GM04503 (cell line): ENCODE measurements at places on chromosomes 1 and 21.

GRCh38 chr1:32247983-32248889, 1.2 kb downstream of the FAM167B start:
- no peak for DNase-seq

GRCh38 chr1:54546651-54547401, 1.2 kb upstream of the ACOT11 start:
- DNase-seq = no peak

DNA sequence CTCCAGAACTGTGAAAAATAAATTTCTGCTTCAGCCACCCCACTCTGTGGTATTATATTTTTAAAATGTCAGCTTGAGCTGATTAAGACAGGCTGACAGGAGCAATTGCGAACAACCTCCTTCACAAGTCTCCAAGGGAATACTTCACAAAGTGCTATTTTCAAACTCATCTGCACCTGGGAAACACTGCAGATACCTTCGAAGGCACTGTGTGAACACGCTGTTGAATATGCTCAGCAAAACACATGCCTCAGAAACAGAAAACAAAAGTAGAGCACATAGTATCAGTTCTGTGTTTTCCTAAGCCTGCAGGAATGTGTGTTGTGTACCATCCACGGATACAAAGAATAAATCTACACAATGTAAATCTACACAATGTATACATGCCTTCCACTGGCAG, 10.6 kb downstream of the TSPAN2 start:
- no peak for DNase-seq

DNA sequence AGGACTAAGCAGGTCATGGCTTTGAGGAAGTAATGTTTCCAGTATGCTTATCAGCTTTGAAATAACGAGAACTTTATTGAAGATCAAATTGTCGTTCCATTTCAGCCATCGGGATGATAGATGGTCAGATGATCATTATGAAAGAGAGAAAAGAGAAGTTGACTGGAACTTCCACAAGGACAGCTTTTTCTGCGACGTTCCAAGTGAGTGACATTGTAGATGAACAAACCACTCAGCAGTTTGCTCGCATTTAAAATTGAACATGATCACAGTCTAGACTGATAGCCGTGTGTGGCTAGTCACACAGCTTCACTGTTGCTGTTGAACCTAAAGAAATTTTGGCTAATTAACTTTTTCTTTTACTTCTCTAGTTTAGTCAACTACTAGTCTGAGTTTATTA, 151.1 kb downstream of the TLR5 start:
- DNase-seq = no peak

GRCh38 chr1:27544834-27545233, 54.9 kb upstream of the WASF2 start:
- no peak for DNase-seq

GRCh38 chr1:112735752-112736151, 20.6 kb upstream of the PPM1J start:
- peak; percentile 61 for DNase-seq

DNA sequence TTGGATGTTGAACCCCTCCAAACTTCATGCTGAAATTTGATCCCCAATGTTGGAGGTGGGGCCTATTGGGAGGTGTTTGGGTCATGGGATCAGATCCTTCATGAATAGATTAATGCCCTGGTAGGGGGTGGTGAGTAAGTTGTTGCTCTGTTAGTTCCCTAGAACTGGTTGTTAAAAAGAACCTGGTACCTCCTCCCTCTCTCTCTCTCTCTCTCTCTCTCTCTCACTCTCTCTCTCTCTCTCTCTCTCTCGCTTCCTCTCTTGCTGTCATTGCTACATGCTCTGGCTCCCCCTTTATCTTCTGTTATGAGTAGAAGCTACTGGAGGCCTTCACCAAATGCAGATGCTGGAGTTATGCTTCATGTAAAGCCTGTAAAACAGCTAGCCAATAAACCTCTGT, 498.2 kb upstream of the NR5A2 start:
- DNase-seq = no peak

DNA sequence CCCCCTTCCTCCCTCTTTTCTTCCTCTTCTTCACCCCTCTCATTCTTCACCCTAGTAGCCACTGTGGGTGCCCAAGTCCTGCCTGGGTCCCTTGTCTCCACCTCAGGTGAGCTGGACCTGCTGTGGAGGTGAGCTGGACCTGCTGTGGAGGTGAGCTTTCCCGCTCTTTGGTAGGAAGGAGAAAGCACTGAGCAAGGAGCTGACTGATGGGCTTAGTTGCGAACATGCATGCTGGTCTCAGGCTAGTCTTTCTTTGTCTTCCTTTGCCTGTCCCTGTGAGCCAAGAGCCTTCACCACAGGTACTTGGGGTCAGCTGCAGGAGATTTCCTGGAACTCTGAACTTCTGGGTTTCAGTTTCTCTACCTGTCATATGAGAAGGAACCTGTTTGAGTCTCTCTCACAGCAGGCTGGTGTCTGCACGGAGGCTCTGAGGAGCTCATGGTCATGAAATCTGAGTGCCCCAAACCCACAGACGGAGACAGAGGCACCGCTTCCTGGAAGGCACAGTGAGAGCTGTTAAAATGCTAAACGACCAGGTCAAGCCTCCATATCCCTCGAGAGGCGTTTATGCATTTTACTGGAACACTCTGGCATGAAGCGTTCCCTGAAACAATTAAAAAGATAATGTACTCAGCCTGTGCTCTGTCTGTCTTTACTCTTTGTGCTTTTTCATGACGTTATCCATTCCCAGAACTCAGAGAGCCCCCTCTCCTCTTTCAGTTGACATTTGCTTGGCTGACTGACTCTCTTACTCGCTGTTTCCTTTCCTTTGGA, 69.5 kb downstream of the RHOU start:
- DNase-seq = no peak

DNA sequence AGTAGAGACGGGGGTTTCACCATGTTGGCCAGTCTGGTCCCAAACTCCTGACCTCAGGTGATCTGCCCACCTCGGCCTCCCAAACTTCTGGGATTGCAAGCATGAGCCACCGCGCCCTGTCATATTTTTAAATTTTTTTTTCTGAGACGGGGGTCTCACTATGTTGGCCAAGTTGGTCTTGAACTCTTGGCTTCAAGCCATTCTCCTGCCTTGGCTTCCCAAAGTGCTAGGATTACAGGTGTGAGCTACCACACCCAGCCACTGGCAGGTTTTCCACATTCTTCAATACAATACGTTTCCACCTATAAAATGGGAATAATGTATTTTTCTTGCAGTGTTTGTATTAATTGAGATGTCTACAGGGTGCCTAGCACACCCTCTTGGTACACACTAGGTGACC, 3.4 kb upstream of the LEFTY1 start:
- no peak for DNase-seq

GRCh38 chr1:119910618-119911017, 14.3 kb upstream of the ADAM30 start:
- DNase-seq = no peak

DNA sequence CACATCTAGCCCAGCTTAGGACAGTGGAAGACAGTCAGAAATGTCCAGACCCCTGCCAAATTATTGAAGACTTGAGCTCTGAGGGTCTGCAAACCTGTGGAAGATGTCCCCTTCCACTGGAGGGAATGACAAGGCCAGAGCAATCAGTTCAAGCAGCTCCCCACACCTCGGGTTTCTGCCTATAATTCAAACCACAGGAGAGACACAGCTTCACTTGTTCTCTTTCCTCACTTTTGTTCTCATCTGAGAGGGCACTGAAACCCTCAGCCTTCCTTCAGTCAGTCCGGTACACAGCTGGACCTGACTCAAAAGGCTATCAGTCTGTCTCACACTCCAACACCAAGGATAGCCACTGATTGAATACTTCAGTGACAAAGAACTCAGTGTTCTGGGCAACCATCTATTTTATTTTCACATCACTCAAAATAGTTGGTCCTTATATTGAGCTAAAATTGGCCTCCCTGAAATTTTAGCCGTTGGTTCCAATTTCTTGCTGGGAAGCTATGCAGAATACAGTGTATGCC, 70.1 kb downstream of the TENT5C start:
- DNase-seq = no peak

DNA sequence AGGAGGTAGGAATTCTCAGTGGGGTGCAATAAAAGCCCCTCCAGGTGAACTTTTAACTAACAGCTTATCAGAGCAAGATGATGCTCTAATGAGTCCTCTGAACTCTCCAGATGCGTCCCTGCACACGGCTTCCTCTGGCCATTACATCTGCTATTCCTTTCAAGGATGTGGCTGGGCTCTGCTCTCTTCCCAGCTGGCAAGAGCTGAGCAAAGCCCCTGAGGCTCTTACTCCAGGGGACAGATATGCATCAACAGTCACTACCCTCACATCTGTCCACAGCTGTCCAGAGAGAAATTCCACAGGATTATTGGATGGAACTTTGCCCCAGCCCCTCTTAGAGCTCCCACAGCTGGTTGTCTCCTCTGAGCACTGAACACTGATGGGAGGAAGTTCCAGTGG, 267.8 kb downstream of the C1orf94 start:
- DNase-seq = no peak

DNA sequence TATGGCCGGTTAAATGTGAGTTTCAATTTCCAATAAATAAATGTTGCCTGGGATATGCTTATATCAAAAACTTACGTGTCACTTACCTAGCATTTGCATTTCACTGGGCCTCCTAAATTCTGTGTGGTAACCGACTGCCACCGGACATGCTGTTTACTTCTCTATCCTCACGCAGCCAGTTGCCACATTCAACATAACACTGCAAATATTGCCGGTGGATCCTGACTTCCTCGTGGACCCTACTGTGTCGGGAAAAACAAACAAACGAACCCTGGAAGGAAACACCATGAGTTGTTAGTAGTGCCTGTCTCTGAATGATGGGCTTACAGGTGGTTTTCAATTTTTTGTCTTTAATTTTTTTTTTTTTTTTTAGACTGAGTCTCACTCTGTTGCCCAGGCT, 54.1 kb downstream of the RIPK4 start:
- no peak for DNase-seq

DNA sequence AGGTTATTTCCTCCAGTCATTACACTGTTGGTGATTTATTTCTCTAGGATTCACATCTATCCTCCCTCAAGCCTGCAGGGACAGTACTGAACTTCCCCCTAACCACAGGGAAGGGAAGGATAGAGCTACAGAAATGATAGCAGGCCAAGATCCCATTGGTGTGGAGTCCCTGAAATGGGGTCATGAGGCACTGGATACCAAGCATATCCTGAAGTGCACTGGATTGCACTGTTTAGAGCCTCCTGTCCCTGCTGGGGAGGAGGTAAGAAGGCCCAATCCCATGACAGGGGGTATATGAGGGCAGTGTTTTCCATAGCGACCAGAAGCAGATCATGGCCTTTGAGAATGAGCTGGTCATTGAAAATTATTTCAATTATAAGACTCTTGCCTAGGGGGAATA, 56.8 kb downstream of the C1orf21 start:
- no peak for DNase-seq

- no peak for DNase-seq
Measured at GRCh38 chr1:154652893-154653292, 44.9 kb upstream of the ADAR start.

DNA sequence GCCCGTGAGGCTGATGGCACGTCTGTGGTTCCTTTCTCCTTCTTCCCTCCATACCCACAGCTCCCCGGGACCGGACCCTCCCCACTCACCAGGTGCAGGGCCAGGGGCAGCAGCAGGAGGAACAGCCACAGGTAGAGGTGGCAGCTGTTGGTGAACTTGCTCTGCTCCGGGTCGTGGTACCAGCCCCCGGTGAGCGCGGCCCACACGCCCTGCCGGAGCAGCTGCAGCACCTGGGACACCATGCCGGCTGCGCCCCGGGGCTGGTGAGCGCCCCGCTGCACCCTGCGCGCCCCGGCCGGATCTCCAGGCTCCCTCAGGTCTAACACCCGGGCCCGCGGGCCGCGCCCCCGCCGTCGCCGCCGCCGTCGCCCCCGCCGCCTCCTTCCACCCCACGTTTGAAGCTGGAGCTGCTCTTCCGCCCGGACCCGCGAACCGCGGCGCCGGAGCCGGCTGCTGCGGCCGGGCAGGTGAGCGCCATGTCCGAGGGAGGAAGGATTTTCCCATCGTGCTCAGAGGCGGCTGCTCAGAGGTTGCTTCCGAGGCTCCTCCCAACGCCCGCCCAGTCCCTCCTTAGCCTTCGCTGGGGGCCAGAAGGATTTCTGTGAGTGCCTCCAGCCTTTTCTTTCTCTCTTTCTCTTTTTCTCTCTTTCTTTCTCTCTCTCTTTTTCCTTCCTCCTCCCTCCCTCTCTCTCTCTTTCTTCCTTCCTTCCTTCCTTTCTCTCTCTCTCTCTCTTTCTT, at the start of gene PCNX2:
Gene PCNX2, minus strand, starts transcription at position 489 of the 738 bp plus-strand sequence. Its CDS starts 247 bp downstream, at position 242.
- DNase-seq = no peak

DNA sequence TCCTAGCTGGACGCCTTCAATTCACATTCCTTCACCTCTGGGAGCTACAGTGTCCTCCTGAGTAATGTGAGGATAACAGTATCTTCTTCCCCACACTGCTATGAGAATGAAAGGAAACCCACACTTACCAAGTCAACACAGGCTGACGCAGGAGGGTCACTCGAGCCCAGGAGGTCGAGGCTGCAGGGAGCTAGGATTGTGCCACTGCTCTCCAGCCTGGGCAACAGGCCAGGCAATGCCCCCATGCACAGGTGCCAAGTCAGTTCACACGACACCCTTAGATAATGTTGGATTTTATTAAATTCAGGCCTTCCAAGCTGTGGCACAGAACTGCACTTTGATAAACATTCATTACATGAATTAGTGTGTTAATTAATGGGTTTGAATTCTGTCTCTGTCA, 31.9 kb downstream of the MATN1 start:
- DNase-seq = no peak
